ENCODE measurements at places on chromosomes 4 and X. TPM values are rescaled to one million over a fixed set of nuclear protein-coding genes. Genes with fewer than 3 reads are reported as not detected.

GRCh38 chrX:28099166-28099565 is 117.9 kb upstream of the DCAF8L1 start:
- H3K4me1 ChIP-seq, result no peaks in the 10 kb centered on the region
- DNase-seq, result no peak
- H3K27me3 ChIP-seq, result no peaks in the 10 kb centered on the region
- H3K4me3 ChIP-seq, result no peak overlapping the region

GRCh38 chr4:73914071-73914470 is 44.9 kb downstream of the CXCL1 start:
- no peak overlapping the region for H3K27ac ChIP-seq
- no peak overlapping the region for H3K4me3 ChIP-seq
- DNase-seq, result no peak
- H3K27me3 ChIP-seq, result no peaks in the 10 kb centered on the region
- no peaks in the 10 kb centered on the region for H3K36me3 ChIP-seq
- no peaks in the 10 kb centered on the region for H3K4me1 ChIP-seq

DNA sequence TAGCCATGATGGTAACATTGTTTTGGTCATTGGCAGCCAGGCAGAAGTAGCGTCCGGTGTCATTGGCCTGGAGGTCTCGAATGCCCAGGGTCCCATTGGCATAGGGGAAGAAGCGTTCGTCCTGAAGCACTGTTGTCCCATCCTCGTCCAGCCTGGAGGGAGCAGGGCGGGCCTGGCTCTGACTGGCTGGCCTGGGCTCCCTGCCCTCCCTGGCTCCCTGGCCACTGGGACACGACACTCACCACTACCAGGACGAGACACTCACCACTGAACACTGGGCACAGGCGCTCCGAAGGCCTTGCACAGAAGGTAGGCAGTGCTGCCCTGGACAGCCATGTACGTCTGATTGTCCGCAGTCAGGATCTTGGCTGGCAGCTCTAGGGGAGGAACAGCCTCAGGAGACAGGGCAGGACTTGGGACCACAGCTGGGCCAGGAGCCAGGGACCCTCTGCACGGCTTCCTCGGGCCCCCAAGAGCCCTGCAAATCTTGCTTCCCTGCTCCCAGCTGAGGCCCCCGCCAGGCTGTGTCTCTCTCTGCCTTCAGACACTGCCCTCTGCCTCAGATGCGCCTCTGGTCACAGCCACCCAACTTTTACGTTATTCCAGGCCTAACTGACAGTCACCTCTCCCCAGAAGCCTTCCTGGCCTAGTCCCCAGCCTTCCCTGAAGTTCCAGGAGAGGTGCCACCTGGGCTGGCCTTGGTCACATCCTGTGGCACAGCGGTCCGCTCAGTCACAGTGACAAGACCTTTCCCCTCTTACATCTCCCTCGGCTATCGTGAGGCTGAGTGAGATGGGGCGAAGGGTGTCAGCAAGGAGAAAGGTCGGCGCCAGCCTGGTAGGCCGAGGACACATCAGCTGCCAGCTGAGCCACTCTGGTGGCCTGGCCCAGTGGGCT is 17.1 kb downstream of the L1CAM start:
- H3K4me3 ChIP-seq, result no peak overlapping the region
- no peak overlapping the region for H3K27ac ChIP-seq
- H3K36me3 ChIP-seq, result no peaks in the 10 kb centered on the region
- H3K4me1 ChIP-seq, result no peaks in the 10 kb centered on the region
- H3K27me3 ChIP-seq, result peaks cover 6% of the 10 kb centered on the region

DNA sequence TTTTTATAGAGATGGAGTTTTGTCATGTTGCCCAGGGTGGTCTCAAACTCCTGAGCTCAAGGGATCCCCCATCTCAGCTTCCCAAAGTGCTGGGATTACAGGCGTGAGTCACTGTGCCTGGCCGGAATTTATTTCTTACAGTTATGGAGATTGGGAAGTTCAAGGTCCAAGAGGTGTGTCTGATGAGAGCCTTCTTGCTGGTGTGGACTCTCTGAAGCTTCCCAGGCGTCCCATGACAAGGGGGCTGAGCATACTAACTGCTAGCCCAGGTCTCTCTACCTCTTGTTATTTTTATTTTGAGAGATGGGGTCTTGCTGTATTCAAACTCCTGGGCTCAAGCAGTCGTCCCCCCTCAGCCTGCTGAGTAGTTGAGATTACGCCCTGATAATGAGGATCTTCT is 2.9 kb upstream of the NSD2 start:
- no peak overlapping the region for H3K27ac ChIP-seq
- no peaks in the 10 kb centered on the region for H3K27me3 ChIP-seq
- H3K36me3 ChIP-seq, result no peaks in the 10 kb centered on the region
- H3K4me3 ChIP-seq, result no peak overlapping the region
- H3K4me1 ChIP-seq, result peaks cover 15% of the 10 kb centered on the region
- DNase-seq, result no peak

DNA sequence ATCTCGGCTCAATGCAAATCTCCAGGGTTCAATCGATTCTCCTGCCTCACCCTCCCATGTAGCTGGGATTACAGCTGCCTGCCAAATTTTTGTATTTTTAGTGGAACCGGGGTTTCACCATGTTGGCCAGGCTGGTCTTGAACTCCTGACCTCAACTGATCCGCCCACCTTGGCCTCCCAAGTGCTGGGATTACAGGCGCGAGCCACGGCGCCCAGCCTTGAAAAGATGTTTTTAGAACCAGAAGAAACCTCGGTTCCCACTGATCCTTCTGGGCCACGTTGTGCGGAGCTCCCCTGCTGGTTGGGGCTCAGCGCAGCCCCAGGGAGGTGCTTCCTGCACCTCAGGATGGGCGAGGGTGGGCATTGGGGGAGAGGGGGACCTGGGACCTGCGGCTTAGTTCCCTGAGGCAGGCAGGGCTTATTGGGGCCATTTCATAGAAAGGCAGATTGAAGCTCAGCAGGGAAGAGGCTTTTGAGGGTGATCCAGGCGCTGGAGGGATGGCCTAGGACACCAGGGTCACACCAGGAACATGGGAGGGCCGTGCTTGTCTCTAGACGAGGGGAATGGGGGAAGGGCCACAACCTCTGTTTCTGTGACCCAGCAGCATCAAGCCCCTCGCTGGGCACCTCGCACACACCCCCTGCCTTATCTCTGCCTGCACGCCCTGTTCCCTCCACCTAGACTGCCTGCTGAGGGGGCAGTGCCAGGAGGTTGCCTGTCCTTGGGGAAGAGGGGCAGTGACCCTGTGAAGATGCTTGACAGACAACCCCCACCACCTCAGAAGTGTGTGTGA is 6.3 kb upstream of the ADD1 start:
- DNase-seq, result no peak
- H3K36me3 ChIP-seq, result no peaks in the 10 kb centered on the region
- peak overlapping the region; percentile 82 for H3K4me3 ChIP-seq
- H3K27me3 ChIP-seq, result no peaks in the 10 kb centered on the region
- peak overlapping the region; percentile 91 for H3K27ac ChIP-seq

ZNF182 gene
- 4.7 TPM for total RNA-seq

Measured in T-helper 17 cell (primary cell).